Posterior cingulate gyrus (tissue), 11 donors: ENCODE measurements at places on chromosomes 13 and 19.

DNA sequence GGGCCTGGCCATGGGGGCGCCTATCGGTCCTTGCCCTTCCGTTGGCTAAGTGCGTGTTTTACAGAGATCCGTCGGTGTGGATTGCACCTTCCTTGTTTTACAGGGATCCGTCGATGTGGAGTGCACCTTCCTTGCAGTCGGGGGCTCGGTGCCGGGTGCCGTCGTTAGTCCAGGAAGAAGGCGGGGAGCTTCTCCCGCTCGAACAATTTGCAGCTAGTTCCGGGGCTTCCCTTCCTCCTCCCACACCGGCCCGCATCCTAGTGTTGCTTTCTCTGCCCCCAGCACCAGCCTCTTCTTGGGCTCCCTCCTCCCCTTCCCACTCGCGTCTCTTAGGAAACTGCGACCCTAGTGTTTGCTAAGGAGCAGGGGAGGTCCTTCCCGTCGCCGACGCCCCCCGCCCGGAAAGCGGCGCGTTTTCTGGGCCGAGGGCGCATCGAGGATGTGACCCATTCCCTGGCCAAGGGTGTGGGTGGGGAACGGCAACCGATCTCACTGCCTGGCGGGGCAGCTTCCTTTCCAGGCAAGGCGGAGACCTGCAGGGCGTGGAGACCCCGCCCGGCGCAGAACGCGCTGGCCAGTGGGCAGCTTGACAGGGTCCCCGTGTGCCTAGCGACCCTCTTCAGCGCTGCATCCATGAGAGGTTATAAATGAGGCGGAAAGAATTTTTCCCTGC, 75.7 kb upstream of the ZNF91 start:
- peak; percentile 52 for DNase-seq

DNA sequence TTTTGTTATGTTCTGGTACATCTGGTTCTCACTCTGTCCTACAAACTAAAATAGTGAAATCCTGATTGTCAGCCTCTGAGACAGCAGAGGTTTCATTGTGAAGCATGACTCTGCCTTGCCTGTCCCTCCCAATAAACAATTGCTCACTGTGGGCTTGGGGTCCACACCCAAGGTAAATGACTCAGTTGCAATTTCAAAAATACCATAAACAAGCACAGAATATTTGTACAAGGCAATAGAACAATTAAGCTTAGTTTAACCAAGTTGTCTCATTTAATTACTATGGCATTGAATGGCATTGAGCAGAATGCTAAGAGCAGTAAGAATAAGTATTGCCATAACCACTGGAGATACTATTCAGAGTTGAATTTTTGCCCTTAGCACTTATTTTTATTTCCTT, 353.6 kb downstream of the SPRY2 start:
- no peak for DNase-seq

DNA sequence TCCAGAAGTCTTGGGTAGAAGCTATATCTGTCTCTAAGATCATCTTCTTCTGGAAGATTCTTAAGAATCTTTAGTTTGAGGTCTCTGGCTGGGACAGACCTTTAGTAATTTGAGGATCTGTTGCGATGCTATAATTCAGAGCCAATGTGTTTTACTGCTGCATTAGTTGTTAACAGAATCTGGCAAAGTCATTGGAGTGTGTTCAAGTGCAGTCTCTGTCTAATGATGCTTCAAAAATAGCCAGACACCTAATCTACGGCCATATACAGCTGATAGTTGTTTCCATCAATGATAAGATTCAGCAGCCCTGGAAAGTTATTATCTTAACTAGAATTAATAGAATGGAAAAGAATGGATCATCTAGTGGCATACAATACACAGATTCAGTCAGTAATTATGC, 72.6 kb downstream of the CDK8 start:
- DNase-seq = no peak

DNA sequence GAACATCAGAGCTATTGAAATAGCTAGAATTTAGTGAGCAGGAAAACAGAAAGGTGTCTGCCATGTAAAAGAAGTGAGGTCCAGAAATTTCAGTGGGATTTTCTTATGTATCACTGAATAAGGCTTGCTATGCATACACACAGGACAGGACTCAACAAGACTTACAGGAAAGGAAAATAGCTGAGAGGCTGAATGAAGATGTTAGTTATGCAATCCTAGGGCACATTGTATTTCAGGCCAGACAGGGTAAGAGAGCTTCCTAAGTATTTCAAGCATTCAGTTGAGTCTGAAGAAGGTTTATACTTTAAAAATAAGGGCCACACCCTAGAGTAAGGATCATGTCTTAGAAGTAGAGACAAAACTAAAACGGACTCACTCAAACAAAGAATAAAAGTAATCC, 419.9 kb upstream of the PRR20A start:
- no peak for DNase-seq

GRCh38 chr19:13045812-13046211, 50.5 kb downstream of the NFIX start:
- no peak for DNase-seq

DNA sequence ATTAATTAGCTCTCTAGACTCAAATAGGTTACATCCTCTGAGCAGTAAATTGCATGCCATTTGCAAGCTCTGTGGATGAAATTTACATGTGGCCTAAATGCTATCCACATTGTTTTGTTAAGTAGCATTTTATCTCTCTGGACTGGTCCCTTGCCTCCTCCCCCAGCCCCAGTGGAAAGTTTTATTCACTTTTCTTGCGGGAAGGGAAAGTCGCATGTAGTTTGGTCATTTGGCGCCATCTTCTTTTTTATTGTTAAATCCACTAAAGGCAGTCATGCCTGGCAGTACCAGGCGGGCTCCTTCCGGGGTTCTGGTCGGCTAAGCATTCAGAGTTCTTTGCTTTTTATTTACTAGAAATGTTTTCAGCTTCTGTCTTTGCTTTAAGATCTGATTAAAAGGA, 188.7 kb downstream of the TM9SF2 start:
- DNase-seq = no peak

DNA sequence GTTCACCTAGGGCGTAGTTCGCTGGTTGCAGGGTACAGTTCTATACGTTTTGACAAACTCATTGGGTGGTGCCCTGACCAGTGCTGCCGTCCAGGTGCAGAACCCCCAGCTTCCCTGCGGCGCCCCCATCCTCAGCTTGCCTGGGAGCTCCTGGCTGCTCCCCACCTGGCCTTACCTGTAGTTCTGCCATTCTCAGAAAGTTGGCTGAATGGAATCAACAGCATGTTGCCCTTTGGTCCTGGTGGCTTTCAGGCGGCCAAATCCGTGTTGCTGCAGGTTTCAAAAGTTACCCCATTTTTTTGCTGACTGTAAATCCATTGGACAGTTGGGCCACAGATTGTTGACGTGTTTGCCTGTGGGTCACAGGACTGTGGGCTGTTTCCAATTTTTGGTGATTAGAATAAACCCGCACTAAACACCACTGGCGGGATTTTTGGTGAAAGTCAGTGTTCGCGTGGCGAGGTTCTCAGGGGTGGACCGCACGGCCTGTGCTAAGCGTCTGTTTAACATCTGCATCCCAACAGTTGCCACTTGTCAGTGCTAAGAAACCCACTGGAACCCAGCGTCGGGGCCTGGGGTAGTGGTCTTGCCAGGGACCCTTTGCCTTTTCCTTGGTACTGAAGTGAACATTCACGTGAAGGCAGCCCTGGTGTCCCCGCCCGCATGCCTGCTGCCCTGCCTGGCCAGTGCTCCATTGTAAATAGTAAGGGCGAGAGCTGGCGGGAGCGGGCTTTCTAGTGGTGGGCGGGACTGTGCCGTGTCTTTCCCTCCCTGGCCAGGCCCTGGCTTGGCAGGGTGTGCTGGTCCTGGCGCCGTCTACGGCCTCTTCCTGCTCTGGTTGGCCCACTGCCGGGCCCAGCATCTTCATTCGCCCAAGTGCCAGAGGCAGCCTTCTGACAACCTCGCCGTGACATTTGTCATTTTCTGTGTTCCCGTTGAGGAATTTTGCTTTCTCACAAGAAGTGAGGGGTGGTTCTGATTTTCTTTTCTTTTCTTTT, 3.3 kb downstream of the DOT1L start:
- DNase-seq = peak; percentile 90

DNA sequence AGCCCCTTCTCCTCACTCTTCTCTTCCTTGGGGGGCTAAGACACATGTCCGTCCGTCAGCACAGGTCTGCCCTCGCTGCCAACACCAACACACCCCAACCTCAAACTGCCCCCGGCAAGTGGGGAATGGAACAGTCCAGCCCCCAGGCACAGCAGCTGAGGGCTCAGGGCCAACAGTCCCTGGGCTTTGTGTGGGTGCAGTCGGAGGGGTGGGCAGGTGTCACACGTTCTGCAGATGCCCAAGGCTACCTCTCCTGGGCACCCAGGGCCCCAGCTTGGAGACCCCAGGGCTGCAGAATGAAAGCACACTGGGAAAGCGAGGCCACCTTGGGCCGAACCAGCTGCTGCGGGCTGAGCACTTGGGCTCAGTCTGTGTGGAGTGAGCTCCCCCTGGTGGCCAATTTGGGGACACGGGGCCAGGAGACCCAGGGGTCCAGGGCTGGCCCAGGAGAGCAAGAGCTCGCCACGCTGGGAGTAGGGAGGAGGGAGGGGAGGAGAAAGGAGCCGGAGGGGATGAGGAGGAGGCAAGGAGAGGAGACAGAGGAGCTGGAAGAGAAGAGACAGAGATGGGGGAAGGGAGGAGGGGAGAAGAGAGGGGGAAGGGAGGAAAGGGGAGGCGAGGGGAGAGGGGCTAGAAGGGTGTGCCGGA, 14.0 kb upstream of the ATP8B3 start:
- peak; percentile 58 for DNase-seq

- peak; percentile 43 for DNase-seq
These were observed 4.7 kb upstream of the IRS2 start for GRCh38 chr13:109790942-109791605.

DNA sequence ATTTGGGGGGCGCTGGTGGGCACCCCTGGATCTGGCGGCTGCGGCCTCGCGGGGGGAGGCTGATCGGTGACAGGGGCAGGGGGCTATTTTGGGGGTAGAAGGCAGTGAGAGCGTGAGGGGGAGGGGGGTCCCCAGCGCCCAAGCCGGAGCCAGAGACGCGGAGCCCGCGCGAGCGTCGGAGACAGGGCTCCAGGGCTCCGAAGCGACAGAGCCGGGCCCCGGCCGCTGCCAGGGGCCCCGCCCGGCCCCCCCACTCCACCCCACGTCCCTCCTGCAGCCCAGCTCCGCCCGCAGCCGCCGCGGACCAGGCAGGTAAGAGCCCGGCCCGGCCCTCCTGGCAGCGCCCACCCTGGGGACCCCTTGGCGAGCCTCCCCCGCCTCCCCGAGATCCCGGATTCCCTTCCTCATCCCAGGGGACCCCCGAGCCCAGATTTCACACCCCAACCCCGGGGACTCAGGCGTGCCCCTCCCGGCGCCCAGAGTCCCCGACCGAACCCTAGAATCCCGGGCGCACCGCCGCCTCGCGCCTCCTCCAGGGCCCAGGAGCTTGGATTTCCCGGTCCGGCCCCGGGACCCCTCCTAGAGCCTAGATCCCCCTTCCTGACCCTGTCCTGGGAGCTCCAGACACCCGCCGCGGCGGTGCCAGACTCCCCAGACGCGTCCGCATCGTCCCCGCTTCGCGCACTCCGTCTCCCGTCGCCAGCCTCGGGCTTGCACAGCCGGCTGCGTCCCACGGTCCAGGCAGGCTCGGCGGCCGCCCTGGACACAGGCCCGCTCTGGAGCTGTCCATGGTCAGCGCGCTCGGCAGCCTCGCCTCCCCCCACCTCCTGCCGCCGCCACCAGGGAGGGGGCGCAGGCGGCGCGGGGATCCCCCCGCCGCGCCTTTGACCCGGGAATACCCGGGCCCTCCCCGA, at the start of gene PPFIA3:
Gene PPFIA3 (plus strand): TSS at position 134 of the 914 bp plus-strand sequence. CDS start 8,330 bp downstream, outside the sequence.
- DNase-seq = peak; percentile 92

GRCh38 chr19:48950830-48951519, 3.7 kb upstream of the BAX start:
- DNase-seq = no peak

GRCh38 chr13:113209336-113209758, at the start of gene CUL4A:
Gene CUL4A, plus strand, starts transcription at chr13:113209613. Its CDS starts 15 bp downstream, at chr13:113209628.
- DNase-seq = peak; percentile 67

DNA sequence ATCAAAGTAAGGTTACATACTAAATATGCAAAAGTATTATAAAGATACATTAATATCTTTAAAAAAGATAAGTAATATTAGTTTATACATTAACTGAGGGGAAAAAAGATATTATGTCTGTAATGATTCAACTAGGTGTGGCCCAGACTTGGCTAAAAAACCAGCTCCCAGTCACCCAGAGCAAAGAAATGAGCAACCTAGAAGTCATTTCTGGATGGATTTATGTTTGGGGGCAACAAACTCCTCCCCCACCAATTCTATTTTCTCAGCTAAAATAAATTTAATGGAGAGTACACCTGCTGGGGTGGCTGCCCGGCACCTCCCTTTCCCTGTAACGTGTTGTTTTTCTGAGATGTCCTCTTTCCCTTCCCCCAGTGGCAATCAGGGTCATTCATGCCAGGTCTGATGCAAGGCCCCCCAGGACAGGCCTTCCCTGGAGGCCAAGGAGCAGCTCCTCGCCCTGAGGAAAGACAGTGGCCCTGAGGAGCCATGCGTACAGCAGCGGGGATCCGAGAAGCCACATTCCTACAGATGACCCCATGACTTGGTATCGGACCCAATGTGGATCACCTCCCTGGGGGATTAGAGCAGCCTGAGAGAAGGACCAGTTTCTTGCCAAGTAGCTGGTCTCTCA, 78.6 kb upstream of the DOCK9 start:
- no peak for DNase-seq

DNA sequence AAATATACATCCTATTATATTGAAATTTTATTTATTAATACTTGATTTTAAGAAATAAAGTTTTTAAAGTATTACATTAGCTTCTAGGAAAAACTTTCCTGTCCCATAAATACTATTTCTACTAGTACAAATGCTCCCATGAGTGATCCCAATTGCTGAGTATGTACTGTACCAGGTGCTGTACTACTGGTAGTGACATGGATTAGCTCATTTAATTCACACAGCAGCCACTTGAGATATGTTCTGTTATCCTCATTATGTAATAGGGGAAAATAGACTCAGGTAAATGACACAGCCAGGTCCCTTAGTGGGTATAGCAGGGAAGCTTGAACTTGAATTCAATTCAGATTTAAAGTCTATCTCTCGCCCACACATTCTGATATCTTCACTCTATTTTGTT, 363.1 kb downstream of the FGF14 start:
- DNase-seq = no peak

GRCh38 chr19:48397263-48398101, 4.0 kb downstream of the GRIN2D start:
- DNase-seq = no peak

GRCh38 chr13:78881054-78881453, 222.1 kb upstream of the OBI1 start:
- DNase-seq = no peak
